Activated CD4-positive, alpha-beta T cell treated with anti-CD3 and anti-CD28 coated beads for 48 hours (primary cell): ENCODE measurements at places on chromosomes 1 and 21.

DNA sequence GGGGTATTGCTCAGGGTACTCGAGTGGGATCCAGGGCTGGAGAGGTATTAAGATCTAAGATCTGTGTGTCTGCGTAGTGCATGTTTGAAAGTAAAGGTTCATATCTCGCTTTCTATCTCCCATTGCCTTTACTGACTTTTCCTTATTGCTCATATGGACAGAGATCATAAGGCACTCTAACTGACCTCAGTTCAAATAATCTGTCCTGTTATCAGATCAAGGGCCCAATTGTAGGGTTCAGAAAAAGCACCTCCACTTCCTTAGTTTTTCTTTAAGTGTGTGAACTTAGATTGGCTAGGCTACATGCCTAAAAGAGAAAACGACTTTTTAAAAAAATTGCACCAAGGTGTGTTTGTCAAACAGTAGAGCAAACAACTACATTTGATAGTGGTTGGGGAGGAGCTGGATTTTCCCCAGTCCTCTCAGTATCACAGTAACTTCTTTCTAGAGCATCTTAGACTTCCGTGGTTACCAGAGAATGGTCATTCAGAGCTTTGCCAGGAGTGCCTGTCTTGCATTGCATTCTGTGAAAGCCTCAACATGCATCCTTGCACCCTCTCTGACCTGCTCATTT lies 57.6 kb downstream of the LMO4 start:
- no peak for DNase-seq

- DNase-seq: no peak
Measured at GRCh38 chr1:232090816-232091215, 464.2 kb downstream of the DISC1 start.

DNA sequence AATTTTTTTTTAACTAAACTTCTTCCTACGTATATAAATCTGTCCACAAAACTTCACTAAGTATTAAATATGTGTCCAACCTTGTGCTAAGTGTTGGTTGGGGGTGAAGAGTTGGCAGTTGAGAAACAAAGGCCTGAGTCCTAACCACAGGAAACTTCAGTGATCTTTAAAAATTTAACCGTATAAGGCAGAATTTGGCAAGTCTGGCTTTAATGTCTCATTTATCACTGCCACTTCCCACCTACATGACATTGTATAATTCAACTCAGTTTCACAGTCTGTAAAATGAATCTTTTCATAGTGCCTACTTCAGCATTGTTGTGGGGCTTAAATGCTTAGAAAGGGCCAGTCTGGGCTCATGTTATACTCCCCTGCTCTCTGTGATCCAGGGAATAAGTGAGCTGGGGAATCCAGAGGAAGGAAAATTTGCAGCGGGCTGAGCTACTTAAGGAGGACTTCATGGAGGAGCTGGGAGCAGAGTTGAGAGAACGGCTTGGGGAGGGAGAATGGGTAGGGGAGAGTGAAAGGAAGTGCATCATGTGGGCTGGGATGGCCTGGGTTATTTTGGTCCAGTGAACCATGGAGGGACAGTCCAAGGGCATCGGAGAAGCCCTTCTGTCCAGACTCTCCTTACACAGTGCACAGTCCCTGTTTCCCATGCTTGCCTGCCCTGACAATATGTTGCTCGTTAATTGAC lies 14.5 kb downstream of the IFNAR2 start:
- no peak for DNase-seq

GRCh38 chr1:59473831-59474230 lies 176.9 kb downstream of the FGGY start:
- no peak for DNase-seq

DNA sequence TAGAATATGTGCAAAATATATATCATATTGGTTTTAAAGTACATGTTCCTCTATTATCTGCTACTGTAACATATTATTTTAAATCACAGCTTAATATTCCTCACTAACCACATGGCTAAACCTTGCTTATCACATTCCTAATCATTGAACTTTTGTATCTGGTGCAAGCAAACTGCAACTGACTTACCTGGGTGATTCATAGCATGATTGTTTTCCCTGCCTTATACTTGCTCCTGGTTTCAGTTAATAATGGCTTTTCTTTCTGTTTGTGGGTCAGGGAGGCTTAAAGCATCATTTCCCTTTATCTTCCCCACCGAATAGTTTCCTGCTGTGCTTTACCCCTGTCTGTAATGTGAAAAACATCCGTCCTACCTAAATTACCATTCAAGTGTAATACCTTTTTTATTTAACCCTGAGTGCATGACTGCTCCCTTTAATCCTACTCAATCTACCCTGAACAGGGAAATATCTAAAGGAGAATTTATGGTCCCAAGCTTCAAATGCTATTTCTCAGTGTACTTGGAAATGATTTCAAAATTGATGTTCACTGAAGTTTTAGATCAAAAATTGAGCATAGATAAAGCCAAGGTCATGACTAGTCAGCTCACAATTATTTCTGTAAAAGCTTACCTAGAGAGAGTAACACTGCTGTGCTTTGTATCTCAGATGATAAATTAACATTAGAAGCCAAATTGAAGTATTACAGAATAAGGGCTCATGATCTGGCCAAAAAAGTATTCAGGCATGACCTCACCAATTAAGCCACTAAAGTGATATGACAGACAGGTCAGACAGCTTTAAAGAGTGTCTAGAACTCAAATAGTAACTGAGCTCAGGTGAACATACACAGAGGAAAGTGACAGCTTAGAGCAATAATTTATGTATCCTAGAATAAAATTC lies 507.1 kb downstream of the BRINP3 start:
- DNase-seq: no peak

GRCh38 chr1:207972337-207972736 lies 61.4 kb upstream of the CD34 start:
- no peak for DNase-seq

- DNase-seq: no peak
Measured at GRCh38 chr1:10980094-10980577, 32.3 kb upstream of the TARDBP start.

DNA sequence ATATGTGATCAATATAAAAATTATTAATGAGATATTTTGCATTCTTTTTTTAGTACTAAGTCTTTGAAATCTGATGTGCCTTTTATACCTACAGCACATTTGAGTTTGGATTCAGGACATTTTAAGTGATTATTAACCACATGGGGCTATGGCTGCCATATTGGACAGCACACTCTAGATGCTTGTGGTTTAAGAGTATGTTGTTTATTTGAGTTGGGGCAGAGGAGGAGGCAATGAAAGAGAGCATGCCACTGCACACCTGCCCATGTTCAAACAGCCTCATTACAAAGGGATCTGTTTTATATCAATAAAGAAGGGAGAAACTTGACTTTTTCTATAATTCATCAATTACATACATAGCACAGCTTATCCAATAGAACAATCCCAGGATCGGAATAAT lies 99.4 kb upstream of the EDEM3 start:
- DNase-seq: no peak

- no peak for DNase-seq
Measured at GRCh38 chr1:225871359-225872074, 10.7 kb downstream of the TMEM63A start.

- DNase-seq: peak; percentile 24
Measured at GRCh38 chr1:119582801-119583200, 65.3 kb downstream of the ZNF697 start.

DNA sequence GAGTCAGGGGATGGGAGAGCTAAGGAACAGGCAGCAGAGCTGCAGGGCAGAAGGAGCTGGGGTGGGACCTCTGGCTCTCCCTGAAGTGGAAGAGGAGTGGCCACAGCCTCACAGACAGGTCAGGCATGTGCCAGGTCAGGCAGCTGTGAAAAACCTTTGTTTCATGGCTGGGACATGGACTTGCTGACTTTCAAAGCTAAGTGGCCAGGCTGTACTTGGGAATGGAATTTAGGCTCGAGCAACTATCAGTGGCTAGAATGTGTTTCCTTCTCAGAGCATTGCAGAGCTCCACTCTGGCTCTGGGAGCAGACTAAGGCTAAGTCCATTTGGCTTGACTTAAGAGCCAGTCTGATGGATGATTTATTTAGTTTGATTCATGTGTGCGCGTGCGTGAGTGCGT lies 385.1 kb downstream of the LMX1A start:
- no peak for DNase-seq

GRCh38 chr21:39705849-39706248 lies 39.1 kb upstream of the IGSF5 start:
- DNase-seq: no peak

- no peak for DNase-seq
Measured at GRCh38 chr1:4424254-4424653, 230.2 kb upstream of the AJAP1 start.

- DNase-seq: peak; percentile 13
Measured at GRCh38 chr1:184892116-184892515, 82.2 kb downstream of the NIBAN1 start.

DNA sequence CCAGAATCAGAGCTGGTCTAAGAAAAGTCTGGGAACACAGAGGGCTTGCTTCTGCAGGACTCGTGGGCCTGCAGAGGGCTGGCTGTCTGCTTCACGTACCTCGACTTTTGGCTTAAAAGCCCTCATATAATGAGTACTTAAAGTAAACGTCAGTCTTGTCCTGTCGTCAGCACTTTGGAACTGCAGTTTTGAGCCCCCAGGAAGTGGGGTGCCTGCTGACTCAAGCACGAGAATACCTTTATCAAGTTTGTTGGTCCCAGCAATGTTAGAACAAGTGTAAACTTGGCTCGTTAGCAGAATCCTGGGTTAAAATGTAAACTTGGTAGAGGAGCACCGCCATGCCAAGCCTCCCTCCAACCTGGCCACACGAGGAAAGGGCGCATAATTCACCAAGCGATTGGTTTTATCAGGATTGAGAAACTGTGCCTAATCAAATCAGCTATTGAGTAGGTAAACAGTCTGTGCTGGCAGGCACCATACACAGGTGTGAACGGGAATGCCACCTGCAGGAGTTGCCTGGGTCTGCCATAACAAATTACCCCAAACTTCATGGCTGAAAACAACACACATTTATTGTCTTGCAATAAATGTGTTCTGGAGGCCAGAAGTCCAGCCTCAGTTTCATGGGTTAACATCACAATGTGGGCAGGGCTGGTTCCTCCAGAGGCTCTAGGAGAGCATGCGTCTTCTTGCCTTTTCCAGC lies 45.0 kb upstream of the FHAD1 start:
- no peak for DNase-seq

- DNase-seq: no peak
Measured at GRCh38 chr1:192535916-192536664, 39.5 kb upstream of the RGS1 start.

GRCh38 chr1:192576190-192577144 lies 894 bp downstream of the RGS1 start:
- no peak for DNase-seq

DNA sequence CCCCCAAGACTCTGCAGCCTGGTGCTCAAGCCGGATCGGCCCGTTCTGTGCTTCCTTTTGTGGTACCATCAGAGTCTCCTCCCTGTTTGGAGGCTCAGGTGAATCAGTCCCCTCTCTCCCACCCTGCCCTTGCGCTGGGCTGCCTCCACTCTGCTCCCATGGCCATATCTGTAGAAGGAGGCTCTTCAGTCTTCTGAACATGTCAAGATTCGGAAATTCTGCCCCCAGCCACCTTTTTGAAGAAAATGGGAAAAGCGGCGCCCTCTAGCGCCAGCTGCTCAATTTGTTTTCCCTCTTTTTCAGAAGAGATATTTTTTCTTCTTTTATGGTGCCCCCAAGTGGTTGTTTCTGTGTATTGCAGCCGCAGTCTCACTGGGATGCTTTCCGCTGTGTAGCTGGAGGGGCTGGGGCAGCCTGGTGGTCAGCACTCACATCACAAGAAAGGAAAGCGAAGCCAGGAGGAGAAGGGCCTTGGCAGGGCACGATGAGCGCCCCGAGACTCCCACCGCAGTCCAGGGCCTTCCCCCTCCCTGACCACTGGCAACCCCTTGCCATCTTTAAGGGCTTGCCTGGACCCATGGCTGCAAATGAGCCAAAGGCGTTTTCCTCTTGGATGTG lies 58.4 kb upstream of the CACNA1E start:
- peak; percentile 87 for DNase-seq

DNA sequence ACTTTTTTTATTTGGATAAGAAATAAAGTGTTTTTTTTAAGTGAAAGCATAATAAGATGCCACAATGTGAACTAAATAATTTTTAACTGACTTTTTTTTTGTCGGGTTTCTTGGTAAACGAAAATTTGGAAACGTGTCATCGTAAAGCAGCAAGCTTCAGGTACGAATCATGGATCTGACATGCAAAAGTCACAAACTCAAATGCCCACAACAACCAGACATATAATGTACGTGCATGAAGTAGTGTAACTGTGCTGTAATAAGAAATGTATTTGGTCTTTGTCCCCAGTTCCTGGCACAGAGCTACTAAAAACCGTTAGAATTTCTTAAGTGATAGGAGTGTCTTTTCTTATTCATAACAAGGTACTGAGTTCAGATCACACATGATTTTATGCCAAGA lies 44.3 kb upstream of the LRRC7 start:
- no peak for DNase-seq

DNA sequence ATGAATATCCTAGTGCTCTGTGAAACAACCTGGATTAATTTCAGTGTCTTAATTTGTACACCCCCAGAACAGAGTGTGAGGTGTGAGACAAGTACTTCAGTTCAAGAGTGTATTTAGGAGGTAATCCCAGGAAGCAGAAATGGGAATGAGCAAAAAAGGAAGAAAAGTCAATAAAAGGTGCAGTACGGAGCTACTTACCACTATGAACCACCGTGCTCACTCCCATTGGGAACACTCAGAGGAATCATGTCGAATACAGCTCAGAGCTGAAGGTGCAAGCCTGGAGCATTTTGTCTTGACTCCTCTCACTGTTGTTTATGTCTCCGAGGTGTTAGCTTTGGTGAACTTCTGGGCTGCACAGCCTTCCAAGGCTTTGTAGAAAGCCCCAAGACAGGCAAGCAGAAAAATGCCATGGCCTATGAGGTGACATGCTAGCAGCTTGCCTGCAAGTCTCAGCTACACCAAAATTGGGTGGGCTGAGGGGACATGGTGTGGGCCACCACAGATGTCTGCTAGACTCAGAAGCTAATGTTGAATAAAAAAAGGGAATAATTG lies 7.4 kb upstream of the SVBP start:
- DNase-seq: no peak

GRCh38 chr1:233719655-233720341 lies 105.9 kb downstream of the KCNK1 start:
- DNase-seq: no peak

DNA sequence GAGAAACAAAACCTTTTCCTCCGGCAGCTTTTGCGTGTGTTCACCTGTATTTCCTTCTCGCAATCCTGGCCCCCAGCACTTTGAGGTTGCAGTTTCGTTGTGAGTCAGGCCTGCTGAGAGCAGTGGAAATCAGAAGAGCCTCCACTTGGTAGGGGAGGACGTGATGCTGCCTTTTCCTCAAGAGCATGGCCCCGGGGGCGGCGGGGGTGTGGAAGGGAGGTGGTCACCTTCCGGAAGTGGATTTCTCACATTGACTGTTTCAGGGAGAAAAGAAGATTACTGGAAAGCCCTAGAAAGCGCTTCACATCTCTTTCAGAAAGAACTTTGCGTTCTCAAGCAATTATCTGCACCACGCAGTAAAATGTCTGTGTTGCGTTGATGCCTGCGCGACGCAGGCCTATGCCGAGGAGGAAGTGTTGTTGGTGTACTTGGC lies 12.2 kb upstream of the IL10 start:
- DNase-seq: peak; percentile 95
